ENCODE measurements at places on chromosomes 6 and 20.
A peak's percentile ranks its signal among the peaks of the same experiment; 100 is the strongest.

DNA sequence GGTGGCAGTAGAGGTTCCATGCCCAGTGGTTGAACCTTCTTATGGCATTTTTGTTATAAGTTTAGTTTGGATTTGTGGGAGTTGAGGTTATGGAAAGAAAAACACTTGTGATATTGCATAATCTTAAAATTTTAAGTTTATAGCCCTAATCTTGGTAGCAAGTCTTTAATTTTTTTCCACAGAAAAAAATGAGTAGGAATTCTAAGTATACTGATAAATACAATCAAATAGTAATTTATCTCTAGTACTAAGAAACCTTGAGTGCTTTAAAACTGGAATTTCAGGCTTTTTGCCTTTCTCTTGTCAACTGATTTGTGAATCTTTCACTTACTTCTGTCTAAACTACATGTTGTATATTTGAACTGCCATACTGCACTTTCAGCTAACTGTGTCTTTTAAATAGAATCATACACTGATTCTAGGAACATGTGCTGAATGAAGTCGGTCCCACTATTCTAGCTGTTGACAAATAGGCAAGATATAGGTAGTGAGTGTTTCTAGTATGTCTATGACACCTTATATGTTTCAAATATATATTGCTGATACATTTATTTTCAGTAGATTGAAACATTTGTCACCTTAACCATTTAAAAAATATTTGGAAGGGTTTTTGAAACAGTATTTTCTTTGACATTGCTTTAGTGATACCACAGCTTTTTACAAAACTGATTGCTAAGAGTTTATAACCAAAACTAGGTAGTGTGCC is 2.4 kb downstream of the PARD6B start:
- no peak for DNase-seq

DNA sequence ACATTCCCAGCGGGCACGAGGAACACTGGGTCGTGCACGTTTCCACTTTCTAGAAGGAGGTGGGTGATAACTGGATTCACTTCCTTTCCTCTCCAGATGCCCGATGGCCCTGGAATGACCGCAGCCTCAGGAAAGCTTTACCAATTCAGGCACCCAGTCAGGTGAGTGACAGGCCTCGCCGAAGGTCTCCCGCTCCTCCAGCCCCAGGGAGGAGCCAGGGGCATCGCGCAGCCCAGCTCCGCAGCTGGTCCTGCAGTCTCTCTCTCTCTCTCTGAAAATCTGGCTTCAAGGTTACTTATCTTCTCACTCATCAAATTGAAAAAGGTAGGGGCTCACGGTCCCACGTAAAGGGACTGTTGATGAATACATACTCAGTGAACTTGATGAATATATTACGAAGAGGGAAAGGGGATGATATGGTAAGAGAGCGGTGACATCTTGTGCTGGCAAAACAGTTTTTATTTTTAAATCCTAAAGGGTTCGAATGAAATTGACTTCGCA is 891 bp downstream of the RIPPLY2 start:
- no peak for DNase-seq

GRCh38 chr6:25417046-25417605 is 138.0 kb downstream of the CARMIL1 start:
- DNase-seq = no peak

GRCh38 chr20:41669708-41670263 is 51.6 kb upstream of the CHD6 start:
- no peak for DNase-seq

- DNase-seq = no peak
These were observed 60.5 kb downstream of the JPH2 start for GRCh38 chr20:44126445-44126844.

GRCh38 chr20:62122654-62123449 is 577 bp downstream of the LSM14B start:
- DNase-seq = peak; percentile 24

- no peak for DNase-seq
These were observed 278.1 kb upstream of the SYNCRIP start for GRCh38 chr6:85920782-85921181.

- DNase-seq = no peak
These were observed 15.1 kb upstream of the SNX3 start for GRCh38 chr6:108275976-108276375.

DNA sequence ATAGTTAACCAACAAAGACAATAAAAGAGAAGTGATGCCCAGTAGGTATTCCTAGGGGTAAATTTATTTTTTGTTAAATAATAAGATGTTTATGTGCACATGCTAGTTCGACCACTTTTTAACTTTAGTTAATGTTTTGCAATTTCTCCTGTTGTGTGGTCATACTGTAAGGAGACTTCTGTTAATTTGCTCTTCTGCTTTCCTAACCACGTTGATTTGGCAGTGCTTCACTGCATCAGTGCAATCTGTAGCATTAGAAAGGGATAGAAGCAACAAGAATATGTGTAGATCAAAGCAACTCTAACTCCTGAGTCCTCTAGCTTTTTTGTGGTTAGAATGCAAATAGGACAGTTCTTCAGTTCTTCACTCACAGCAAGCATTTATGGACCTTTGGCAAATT is 13.9 kb downstream of the MYB start:
- DNase-seq = no peak

- DNase-seq = no peak
These were observed 4.3 kb downstream of the MICA start for GRCh38 chr6:31407699-31408098.

DNA sequence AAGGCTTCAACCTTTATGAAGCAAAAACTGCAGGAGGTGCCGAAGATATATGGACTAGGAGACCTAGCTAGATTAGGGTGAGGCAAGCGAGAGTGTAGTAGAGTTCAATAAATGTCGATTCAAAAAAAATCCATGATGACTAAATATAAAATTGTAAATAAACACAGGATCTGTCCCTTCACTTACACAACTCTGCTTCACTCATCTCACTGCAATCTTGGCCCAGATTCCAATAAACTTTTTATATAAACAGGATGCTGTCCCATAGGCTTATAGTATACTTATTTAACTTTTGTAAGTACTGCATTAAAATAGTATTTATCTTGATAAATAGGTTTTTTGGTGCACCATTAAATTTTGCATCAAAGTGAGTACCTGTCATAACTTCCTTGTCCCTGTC is 648.4 kb upstream of the NRSN1 start:
- no peak for DNase-seq

DNA sequence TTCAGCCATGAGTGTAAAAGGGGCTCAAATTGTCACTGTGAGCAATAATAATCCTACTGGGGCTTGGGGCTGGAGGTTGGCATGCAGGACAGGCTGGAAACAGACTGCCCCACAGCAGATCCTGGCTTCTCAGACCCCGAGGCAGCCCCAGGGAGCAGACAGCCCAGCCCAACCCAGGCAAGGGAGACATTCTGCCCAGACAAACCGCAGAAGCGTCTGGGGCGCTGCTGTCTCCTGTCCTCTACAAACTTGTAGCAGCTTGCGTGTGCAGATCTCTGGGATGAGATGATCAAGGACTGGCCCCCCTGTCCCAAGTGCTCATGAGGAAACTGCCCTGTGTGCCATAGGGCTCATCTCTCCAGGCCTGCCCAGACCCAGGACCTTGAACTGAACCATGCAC is 84.6 kb downstream of the MAFB start:
- DNase-seq = no peak

DNA sequence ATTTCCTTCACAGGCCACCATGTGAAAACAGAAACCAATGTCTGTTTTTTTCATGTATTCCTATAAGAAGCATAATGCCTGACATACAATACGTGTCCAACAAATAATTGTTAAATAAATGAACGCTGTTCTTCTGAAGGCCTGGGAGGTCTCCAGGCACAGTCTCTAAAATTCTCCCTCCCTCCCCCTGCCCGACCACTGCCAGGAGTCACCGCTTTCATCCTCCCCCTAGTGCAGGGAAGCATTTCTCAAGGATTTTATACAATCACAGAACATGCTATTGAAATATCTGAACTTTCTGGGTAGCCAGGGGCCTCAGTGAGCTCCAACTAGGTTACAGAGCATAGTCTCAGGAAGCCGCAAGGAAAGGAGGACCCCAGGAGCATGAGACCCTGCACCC is 95.3 kb downstream of the ZNF217 start:
- DNase-seq = no peak

GRCh38 chr6:78492351-78493017 is 374.9 kb upstream of the IRAK1BP1 start:
- DNase-seq = no peak

Data from stimulated activated CD8-positive, alpha-beta memory T cell treated with anti-CD3 and anti-CD28 coated beads, Interleukin-2, amount 100 ng/mL, for 1 hour (primary cell).